ENCODE measurements at places on chromosomes 5 and 9.

DNA sequence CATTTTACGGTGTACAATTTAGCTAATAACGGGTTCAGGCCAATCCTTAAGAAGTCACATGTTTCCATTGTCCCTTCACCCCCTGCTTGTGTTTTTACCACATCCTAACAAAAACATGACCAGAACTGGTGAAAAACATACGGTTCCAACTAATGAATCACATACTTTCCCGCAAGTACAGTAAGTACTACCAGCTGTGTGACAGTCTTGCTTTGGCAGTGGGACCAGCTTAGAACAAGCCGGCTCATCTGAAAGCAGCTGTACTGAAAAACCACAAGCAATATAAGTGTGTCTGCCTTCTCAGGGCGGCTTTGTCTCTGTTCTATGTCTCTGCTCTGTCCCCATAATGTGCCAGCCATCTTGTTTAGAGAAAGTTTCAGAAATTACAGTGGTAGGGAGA lies 242.5 kb downstream of the BNC2 start:
- peak; percentile 92 for DNase-seq

GRCh38 chr9:4774209-4774608 lies 18.5 kb upstream of the RCL1 start:
- no peak for DNase-seq

DNA sequence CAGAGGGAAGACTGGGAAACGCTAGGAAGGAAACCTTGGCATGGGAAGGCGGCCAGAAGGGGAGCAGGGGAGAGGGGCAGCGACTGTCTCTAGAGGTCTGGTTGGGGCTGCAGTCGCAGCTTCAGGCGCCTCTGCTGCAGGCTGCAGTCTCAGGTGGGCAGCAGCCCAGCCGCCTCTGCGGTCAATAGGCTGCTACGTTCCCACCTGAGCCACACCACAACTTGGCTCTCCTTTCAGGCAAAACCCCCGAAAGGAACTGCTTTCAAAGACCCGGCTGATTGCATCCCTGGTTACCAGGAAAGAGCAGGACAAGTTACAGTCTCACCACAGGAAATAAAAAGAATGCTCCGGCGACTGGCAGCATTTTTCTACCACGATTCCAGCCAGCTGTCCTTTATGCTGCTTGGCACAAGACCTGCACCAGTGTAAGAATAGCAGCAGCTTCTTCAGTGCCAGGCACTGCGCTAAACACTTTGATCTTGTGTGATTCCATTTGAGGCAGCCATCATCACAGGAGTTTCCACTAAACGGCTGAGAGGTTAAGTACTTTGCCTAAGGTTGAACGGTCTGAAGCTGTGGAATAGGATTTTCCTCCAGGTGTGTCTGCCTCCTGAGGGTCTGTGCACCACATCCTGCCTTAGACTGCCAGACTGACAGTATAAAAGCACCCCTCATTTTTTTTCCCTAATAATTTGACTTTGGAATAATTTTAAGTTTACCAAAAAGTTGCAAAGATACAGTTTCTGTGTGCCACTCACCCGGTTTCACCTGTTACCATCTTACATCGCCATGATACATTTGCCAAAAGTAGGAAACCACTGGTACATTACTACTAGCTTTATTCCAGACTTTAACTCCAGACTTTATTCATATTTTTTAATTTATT lies 7.5 kb downstream of the RPS14 start:
- no peak for DNase-seq

GRCh38 chr9:27945386-27945785 lies 372.1 kb upstream of the C9orf72 start:
- no peak for DNase-seq

DNA sequence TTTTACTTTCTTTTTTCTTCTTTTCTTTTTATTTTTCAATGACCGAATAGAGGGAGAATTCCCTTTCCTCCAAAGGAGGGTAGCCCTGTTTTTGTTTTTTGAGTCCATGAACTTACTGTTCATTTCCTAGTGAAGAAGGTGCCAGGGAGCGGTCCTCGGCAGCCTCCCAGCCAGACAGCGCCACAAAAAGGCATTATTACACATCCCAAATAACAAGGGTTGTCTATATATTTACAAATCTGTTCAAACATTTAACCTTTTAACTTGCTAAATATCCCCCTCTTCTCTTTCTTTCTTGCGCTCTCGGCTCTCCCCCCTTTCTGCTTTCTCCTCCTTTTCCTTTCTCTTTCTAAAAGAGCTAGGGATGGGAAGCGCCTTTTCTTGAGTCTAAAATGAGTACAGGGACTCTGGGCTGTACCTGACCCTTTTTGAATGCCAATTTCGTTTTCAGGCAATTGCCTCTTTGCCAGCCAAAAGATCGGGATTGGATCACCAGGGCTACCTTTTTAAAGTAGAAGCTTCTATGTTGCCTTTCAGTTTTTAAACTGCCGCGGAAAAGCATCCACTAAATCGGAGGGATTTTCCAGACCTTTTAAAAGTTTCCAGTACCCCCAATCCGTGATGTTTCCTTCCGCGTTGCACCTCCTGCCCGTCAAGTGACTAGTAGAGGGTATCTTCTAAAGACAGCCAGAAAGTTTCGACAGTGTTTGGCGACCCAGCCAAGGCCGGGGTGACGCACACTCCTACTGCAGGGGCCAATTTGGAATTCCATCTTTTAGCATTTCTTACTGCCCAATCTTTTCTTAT lies 125.6 kb downstream of the TMEM161B start:
- no peak for DNase-seq

- no peak for DNase-seq
These were observed 27.3 kb downstream of the CPEB4 start for GRCh38 chr5:173915310-173916014.

- no peak for DNase-seq
These were observed 91.2 kb upstream of the PRR16 start for GRCh38 chr5:120372899-120373298.

DNA sequence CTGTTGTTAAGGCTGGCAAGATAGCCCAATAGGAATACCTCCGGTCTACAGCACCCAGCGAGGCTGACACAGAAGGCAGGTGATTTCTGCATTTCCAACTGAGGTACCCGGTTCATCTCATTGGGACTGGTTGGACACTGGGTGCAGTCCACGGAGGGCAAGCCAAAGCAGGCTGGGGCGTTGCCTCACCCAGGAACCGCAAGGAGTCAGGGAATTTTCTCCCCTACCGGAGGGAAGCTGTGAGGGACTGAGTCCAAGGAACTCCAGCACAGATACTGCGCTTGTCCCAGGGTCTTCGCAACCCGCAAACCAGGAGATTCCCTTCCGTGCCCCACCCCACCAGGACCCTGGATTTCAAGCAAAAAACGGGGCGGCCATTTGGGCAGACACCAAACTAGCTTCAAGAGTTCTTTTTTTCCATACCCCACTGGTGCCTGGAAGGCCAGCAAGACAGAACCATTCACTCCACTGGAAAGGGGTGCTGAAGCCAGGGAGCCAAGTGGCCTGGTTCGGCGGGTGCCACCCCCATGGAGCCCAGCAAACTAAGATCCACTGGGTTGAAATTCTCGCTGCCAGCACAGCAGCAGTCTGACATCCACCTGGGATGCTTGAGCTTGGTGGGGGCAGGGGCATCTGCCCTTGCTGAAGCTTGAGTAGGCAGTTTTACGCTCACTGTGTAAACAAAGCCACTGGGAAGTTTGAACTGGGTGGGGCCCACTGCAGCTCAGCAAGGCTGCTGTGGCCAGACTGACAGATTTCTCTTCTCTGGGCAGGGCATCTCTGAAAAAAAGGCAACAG lies 647.2 kb downstream of the BNC2 start:
- no peak for DNase-seq

DNA sequence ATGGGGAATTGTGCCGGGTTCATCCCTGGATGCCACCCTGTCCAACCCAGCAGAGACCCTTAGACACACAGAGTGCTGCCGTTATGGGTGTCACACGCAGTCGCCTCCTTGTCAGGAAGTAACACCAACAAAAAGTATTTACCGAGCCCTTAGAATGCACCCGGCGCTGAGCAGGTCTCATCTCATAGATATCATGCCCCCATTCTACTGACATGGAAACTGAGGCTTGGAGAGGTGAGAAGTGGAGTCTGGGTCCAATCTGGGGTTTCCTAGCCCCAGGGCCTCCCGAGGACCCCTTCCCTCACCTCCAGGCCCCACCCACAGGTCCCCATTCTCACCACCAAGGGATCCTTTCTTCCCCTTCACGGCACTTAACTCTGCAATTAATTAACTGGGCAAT lies 36.8 kb upstream of the BARHL1 start:
- DNase-seq = no peak

DNA sequence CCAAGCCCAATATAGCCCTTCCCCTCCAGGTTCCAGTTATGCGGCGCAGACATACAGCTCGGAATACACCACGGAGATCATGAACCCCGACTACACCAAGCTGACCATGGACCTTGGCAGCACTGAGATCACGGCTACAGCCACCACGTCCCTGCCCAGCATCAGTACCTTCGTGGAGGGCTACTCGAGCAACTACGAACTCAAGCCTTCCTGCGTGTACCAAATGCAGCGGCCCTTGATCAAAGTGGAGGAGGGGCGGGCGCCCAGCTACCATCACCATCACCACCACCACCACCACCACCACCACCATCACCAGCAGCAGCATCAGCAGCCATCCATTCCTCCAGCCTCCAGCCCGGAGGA lies 6.3 kb downstream of the NR4A3 start:
- no peak for DNase-seq

GRCh38 chr9:133080161-133080560 lies 18.4 kb downstream of the CEL start:
- DNase-seq = no peak

DNA sequence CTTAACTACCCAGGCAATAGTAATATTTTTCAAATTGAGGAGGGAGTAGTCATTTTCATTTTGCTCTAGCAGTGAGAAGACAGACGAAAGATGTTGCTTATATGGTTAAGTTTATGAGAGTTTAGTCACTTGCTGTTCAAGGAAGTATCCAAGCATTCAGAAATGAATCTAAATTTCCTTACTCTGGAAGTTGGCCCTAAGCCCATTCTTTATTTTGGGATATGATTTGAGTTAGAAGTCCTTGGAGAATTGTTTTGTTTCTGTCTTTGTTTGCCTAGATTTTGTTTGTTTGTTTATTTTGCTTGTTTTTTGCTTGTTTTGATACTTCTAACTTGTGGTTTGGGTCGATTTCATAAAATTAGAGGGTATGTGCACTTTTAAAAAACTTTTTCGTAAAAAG lies 146.4 kb upstream of the FGF10 start:
- no peak for DNase-seq

DNA sequence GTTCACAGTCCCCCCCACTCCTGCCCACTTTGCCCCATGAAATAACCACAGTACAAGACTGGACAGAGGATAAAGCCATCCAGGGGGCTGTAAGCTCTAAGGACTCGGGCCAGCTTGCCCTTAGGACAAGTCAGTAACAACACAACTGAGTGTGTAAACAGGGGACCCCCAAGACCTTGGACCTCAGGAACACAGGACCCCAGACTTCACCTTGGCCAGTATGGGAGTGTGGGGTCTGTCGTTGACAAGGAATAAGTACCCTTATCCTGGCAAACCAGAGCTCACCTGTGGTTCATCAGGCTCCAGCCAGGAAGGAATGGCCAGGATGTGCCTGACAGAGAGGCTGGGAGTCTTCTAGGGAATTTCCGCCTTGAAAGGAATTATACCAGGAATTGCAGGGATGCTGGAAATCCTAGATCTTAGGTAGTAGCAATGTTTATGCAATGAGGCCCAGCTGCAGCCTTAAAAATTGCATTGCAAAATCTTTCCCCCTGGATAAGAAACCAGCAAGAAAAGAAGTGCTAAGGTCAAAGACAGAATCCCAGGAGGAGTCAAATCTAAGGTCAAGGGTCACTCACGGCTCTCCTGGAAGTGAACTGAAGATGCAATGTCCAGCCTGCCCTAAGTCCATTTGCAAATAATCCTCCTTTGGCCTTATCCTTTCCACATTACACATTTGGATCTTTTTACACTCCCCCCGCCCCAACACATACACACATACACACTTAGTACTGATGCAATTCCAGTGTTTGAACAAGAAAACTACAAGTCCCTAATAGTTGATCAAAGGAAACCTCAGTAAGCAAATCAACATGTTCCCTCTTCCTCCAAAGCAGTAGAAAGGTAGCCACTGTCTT lies 27.3 kb upstream of the TDRD7 start:
- DNase-seq = no peak

GRCh38 chr5:41877408-41877807 lies 7.2 kb upstream of the OXCT1 start:
- no peak for DNase-seq

DNA sequence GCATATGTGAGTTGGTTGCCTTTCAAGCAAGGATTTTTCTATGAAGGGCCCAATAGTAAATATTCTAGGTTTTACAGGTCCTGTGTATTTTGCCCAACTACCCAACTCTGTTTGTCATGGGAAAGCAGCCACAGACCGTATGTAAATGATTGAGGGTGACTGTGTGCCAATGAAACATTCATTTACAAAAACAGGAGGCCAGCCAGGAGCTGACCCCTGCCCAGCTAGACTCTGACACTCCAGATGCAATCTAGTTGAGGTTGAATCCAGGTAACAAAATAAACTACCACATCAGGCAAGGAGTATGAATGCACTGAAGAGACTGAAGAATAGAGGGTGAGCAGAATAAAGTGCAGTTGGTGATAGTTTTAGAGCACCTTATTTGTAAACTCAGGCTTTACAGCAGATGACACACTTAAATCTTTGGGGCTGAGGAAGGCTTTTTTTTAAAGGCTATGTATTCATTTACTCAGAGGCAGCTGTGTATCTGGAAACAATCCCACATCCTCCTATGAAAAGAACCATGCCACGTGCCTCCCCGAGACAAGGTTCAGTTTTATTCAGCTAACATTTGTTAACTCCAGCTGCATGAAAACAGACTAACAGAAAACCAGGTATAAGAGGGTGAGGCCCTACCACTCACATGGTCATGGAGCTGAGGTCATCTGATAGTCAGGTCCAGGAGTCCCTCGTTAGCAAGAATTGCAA lies 60.7 kb downstream of the SLC1A1 start:
- no peak for DNase-seq

DNA sequence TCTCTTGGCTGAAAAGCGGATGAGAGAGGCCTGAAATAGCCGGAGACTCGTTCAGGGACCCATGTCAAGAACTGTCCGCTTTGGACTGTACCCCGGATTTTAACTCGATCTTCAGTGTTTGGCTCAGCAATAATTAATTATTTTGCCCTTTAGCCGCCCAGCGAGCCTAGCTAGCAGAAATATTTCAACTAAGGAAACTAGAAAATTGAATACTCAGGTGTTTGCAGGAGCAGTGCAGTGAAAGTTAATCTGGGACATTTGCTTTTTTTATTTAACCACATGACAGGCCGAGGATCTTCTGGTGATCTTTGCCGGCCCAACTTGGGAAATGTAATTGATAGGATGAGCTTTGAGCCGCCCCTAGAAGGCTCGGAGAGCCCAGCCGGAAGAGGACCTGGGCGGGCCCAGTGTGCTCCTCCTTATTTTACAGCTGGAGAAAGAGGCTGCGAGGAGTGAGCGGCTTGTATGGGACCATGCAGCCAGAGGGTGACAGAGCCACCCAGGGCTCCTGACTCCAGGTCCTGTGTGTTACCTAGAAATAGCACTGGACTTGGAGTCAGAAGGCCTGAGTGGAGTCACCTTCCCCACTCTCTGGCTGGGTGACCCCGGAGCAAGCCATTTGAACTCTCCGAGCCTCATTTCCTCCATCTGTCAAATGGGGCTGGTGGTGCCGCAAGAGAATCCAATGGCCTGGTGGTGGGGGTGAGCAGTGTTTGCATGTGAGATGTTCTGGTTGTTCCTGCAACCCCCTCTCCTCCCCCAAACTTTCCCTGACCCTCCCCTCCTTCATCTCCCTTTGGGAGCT lies 2.4 kb downstream of the PPARGC1B start:
- no peak for DNase-seq

Data from smooth muscle cell of the brain vasculature (primary cell).